GM13976 (cell line): ENCODE measurements at places on chromosomes 4 and X.

- no peak for DNase-seq
Observed at GRCh38 chr4:145956288-145956890, 17.8 kb upstream of the ZNF827 start.

DNA sequence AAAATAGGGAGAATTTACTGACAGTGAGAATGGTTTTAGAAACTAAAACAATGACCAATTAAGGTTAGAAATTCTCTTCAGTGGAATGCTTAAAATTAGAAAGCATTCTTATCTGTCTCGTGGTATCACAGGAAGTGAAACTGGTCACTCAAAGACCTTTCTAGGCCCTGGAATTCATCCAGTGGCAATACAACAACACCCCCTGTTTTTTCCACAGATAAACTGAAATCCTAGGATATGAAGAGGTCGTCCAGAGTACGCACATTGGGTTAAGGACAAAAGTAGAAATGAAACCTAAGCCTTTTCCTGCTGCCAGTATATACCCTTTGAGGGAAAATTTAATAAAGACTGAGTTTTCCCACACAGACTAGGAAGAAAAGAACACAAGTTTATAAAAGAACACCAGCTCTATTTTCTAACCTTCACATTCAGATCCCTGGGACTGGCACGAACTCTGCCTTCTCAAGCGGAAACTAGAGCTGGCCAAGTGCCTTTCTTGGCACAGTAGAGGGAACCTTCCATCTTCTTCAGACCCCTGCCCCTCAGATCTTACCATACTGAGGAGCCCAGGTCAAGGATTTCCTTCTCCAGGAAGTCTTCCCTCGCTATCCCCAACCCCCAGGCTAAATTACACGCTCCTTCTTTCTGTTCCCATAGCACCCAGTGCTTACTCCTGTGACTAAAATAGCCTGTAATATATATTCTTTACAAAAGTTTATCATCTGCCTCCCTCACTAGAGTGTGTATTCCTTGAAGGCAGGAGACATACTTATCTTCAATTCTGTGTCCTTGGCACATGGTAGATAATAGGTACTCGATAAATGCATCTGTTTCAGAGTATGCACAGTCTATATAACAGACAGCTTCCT lies 16.9 kb downstream of the LHFPL1 start:
- DNase-seq, result no peak

GRCh38 chr4:166655231-166655630 lies 579.1 kb downstream of the SPOCK3 start:
- no peak for DNase-seq

DNA sequence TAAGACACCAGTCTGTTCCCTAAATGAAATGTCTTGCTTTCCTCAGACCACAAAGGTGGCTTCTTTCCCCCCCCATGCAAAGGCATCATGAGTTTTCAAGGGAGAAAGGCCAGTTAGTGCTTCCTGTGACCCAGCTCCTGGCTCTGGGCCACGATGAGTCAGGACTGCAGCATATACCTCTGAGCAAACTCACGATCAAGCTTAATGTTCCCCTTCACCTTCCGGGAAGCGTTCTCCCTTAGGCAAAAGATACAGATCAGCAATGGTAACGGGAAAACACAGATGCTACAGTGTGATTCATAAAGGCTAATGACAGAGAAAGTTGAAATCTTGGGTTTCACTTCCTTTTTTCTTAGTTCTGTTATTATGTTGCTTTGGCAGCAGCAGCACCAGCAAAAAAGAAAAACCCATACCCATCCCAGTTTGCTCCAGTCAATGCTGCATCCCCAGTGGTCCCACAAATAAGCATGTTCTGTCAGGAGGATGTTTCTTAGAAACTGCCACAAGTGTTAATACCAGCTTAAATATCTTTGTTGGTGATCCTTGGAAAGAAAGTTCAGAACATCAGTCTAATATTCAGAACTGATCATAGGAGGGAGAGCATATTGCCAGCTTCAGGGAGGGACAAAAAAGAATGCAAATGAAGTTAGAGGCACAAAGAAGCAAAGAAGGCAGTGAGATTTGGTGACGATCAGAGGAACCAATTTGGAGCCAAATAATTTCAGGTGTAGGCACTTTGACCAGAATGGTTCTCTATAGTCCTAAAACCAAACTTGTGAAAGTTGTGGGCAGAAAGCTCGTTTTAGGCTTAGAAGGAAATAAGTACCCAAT lies 41.2 kb downstream of the LONRF3 start:
- DNase-seq, result peak; percentile 41

DNA sequence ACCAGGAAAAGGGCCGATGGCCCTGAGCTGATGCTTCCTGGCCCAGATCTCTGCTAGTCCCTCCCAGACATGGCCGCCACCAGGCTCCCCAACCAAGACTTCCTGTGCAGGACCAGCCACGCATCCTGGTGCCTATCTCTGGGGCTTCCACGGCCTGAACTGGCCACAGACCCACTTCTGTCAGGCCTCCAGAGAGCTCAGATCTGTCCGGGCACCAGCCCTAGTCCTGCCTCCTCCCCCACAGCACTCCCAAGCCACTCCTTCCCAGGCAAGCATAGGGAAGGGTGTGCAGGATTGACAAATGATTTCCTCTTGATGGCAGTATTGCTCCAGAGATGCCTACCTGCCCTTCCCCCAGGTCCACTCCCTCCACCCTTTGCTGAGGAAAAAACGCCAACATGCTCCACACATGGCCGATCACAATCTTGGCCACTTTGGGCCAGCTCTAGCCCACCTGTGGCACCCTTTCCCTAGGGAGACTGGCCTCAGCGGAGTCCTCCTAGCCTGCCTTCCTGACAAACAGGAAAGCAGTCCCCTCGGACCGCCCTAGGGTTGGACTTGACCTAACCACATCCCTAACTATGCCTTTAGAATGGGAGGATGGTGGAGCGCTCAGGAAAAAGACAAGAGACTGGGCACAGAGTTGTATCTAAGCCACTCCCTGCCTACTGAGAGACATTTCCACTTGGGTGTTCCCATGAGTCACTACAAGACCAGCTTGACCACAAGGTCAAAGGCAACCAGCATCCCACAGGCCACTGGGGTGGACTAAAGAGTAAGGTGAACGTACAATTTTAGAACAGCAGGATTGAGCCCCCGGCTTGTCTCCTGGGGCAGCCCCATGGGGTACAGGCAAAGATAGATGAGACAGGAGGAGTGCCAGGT lies 277.5 kb upstream of the AGTR2 start:
- no peak for DNase-seq

DNA sequence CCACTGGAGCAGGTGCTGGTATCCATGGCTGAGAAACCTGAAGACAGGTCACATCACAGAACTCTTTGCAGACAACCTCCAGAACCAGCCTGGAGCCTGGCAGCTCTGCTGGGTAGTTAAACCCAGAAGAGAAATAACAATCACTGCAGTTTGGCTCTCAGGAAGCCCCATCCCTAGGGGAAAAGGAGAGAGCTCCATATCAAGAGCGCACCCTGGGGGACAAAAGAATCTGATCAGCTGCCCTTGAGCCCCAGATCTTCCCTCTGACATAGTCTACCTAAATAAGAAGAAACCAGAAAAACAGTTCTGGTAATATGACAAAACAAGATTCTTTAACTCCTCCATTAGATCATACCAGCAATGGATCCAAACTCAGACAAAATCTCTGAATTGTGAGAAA lies 823.2 kb upstream of the FRG1 start:
- DNase-seq, result no peak

GRCh38 chr4:37805091-37805490 lies 21.4 kb upstream of the PGM2 start:
- DNase-seq, result no peak

GRCh38 chr4:189121336-189121735 lies 819.3 kb upstream of the FRG1 start:
- DNase-seq, result no peak

DNA sequence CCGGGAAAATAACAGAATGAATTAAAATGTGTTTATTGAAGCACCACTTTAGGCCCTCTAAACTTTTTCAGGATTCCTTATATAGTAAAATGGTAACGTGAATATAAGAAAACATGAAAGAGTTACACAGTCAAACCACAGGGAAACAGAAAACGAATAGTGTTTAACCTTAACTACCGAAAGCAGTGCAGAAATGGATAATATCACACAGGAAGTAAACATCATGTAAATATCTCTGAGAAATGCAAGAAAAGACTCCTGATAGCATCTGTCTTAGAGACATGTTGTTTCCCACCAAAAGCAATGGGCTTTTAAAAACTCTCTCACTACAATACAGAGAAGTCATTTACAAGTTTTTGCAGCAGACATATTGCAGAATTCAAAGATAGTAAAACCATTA lies 323.9 kb upstream of the CXXC4 start:
- no peak for DNase-seq

DNA sequence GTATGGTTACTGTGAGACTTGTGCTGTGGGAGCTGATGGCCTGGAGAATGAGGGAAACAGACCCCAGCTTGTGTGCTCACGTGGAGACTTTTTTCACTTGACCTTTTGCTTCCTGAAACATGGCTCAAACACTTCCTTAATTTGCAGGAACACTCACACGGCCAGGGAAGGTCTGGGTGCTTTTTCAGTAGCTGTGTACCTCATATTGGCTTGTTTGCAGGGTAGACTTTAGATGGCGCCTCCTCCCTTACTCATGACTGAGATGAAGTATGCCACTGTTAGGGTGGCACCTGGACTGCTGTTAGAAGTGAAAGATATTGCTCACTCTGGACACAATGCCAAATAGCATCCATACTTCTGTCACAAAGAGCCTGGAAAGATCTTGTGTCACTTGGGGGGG lies 75.7 kb upstream of the WDR1 start:
- DNase-seq, result no peak

- peak; percentile 16 for DNase-seq
Observed at GRCh38 chr4:8913121-8913857, 41.6 kb upstream of the HMX1 start.

DNA sequence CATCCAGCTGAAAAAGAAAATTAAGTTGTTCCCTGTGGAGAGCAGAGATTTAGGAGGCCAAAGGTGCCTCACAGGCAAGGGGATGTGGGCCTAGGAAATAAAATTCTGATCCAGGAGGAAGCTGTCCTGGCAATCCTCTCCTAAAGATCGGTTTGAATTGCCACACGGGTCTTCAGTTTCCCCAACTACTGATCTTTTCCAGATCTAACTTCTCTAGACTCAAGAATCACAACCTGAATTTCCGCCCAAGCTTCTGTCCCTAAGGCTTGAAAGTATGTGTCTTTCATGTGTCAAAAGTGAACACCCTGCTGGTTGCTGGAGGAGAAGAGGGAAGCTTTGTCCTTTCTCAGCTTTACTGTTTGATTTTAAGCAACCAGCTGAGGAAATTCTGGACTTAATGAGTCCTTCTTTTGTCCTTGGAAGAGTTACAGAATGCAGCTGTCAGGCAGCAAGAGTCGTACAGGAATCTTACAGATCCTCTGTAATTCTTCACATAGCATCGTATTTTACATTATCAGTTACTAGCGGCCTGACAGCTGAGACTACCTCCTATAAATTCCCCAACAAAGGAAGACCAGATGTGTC lies 93.8 kb downstream of the INPP4B start:
- DNase-seq, result no peak

DNA sequence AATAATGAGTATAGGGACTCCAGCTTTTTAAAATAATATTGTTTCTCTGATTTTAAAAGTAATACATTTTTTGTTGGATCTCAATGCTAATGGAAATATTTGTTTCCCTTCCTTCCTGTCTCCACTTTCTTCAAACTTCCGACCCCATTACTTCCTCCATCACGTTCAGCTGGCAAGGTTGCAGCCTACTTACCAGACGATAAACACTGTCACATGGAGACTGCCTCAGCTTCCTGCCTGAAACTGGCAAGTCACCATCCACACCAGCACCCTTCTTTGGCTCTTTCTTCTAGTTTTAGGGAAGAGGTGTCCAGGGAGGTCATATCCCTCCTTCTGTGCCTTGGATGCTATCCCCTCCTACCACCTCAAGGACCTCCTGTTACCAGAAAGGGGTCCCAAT lies 3.4 kb upstream of the INTU start:
- no peak for DNase-seq

GRCh38 chr4:25002681-25003080 lies 28.1 kb downstream of the LGI2 start:
- DNase-seq, result no peak

GRCh38 chrX:38923451-38923969 lies 122.3 kb downstream of the MID1IP1 start:
- DNase-seq, result peak; percentile 8

DNA sequence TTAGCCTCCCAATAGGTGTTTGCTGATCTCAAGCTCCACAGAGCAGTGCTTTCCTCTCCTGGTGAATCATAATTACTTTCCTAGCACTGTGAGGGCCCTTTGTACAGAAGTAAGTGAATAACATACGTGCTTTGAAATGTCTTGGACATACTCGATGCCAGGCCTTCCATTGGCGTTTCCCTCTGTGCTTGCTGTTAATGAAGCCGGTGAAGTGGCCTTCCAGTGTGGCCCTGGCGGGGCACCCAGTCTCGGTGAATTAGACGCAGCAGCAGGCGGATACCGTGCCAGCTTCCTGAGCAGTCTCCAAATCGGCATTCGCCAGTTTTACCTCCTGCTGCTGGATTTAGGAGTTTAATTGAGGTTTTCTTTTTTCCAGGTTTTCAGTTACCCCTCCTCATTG lies 132.3 kb downstream of the HMX1 start:
- peak; percentile 20 for DNase-seq

DNA sequence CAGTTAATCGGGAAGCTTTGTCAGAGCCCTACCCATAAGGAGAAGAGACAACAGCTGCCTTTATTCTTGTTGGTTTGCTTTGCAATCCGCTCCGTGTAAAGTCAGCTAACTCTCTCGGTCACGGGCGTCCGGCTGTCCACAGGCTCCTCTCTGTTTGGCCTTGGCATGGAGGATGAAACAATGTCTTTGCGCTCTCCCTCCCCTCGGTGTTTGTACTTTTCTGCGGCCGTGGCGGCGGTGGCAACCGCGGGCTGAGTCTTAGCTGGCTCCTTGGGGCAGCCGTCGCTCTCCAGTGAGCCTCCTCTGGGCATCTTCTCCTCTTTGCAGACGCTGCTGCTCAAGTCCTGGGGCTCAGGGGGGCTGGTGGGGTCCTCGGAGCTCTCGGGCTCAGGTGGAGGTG lies 10.6 kb upstream of the IRAK1 start:
- no peak for DNase-seq

GRCh38 chr4:27315625-27316024 lies 455.0 kb downstream of the STIM2 start:
- DNase-seq, result no peak

DNA sequence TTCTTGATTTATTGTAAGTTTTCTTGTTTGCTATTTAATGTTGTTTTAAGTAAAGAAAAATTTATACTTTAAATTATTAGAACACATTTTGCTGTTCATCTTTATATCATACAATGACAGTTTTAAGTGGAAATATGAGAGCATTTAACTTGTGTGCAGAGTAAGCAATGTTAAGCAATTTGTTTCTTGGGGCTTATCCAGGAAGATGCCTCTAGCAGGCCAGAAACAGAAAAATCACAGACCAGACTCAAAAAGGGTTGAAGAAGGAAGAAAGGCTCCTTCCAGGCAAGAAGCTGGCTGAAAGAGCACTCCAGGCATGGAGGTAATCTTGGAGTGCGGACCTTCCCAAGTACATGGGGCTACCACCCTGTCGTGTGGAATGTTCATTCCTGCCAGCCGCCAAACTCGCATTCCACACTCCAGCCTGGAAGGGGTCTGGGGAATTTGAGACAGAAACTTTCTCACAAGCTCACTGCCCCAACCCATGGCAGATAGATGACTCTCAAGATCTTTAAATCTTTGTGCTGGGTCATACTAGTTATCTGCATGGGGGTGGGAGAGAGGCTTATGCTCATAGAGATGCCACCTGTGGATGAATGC lies 1521.3 kb upstream of the AGA start:
- DNase-seq, result no peak
